Activated T-cell treated with anti-CD3 and anti-CD28 coated beads, Interleukin-2, amount 50 U/mL, for 72 hours (primary cell): ENCODE measurements at places on chromosomes 12 and 14. TPM values are rescaled to one million over a fixed set of nuclear protein-coding genes. Genes with fewer than 3 reads are reported as not detected.

DNA sequence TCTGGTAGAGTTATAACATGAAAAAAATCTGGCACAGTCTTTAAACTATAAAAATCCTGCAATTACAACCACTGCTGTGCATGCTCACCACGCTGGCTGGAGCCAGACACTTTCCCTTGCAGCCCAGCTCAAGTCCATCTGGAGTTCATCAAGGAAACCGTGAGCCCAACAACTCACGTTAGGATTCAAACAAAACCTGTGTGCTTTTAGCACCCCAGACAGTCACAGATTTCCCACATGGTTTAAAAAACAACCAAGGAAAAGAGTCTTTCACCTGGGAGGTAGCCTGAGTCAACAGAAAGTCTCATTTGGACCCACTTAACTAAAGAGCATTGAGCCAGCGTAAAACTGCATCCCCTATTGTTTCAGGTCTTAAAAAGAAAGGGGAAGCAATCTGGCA is 4.7 kb downstream of the LRIG3 start:
- DNase-seq = no peak

Gene PAH
- 0.25 TPM for total RNA-seq

GRCh38 chr12:116066381-116067230 is 210.9 kb downstream of the MED13L start:
- peak; percentile 54 for DNase-seq

Gene PLBD1
- total RNA-seq = not detected

DNA sequence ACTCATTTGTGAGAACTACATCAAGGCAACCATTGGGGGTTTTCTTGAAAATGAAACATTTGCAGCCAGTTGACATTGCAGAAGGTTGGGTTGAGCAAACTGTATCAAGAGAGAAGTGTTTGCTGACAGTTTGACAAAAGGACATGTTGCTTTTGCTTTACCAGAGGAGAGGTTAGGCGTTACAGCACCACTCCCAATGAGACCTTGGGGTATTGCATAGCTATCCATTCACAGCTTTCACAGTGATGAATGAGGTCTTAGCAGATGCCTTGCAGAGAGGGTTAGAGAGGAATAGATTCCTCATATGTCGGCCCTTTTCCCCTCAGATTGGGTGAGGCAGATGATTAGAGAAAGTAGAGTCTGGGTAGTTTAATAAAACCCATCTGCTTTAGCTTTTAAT is 988.9 kb upstream of the FLRT2 start:
- no peak for DNase-seq

DNA sequence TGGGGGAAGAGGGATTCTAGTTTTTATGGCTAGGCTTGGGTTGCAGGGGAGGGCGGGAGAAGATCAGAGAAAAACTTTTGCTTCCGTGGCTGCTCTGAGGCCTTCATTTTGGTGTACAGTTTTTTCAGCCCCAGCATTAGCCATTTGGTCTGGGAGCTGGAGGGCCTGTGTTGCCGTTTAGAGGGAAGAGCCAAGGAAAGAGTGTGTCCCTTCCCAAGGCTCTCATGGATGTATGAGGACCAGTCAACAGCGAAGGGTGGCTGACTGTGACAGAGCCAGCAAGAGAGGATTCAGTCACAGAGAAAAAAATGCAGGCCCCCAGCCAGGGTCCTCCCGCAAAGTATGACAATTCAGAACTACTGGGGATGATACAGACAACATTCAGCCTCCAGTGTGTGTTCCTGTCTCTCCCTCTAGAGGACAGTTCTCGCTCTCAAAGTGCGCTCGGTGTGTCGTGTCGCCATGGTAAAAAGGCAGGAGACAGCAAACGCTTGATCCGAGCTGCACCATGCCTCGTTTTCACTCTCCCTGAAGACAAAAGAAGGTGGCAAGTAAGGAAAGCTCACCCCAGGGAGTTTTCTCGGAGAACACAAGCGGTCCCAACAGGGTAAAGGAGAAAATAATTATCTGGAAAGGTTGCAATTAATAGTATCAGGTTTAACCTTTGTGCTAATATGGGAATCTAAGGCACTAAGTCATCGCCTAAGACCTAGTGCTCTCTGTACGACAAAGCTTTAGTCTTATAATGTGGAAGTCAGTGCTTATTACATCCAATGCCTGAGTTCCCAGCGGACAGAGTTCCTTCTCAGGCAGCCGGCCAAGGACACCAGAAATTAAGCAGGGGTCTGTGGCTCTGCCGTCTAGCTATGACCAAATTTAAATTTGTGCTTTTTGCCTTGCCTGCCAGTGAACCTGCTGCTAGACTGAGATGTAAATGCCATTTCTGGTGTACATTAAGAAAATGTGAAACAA is 157.3 kb upstream of the PLXNC1 start:
- no peak for DNase-seq

- DNase-seq = no peak
These were observed 1.1 kb downstream of the PDE3A start for GRCh38 chr12:20369305-20370013.

DNA sequence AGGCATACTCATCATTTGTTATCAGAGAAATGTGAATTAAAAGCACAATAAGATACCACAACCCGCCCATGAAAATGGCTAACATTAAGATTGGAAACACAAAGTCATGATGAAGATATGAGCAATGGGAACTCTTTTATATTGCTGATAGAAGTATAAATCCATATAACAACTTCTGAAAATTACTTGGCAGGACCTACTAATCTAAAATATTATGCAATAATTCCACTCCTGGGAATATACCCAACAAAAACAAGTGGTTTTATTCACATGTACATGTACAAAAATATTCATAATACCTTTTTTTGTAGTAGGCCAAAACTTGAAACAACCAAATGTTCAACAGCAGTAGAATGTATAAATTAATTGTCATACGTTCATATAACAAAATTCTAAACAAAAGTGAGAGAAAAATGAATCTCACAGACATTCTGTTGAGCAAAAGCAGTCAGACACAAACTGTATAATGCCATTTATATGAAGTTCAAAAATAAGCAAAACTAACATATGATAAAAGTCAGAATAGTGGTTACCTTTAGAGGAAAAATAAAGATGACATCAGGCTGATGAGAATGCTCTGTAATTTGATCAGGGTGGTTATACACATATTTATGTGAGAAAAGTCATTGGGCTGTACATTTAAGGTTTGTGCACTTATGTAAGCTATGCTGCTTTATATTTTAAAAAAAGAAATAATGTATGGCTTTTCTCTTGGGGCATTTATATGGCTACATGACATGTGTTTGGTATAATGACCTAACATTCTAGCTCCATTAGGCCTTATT is 309.2 kb upstream of the KITLG start:
- no peak for DNase-seq

Gene TM7SF3
- total RNA-seq = 71.0 TPM

GRCh38 chr14:26959972-26960660 is 362.3 kb upstream of the NOVA1 start:
- DNase-seq = no peak

GRCh38 chr14:52043690-52044089 is 25.2 kb downstream of the NID2 start:
- DNase-seq = peak; percentile 37

DNA sequence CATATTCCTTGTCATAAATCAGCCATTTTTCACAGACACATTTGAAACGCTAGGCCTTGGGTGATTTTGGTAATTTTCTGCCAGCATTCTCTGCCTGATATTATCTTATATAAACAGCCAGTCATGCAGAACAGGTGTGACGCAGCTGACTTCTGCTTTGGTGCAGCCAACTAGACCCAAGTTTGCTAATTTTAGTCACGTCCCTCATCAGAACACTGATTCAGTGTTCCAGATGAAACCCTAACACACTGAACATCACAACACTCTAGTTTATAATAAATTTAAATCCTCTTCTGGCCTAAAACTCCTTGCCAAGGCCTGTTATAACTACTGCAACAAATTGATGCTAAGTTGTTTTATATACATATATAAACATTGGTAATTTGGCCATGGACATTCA is 386.1 kb downstream of the SEC23A start:
- DNase-seq = no peak

Gene RTL1
- not detected for total RNA-seq

GRCh38 chr12:122399254-122399591 is 23.2 kb downstream of the CLIP1 start:
- no peak for DNase-seq

GRCh38 chr14:78010688-78011087 is 159.5 kb upstream of the NRXN3 start:
- no peak for DNase-seq

Gene KRT75
- not detected for total RNA-seq

GRCh38 chr12:43880547-43880946 is 44.7 kb downstream of the TMEM117 start:
- DNase-seq = no peak

DNA sequence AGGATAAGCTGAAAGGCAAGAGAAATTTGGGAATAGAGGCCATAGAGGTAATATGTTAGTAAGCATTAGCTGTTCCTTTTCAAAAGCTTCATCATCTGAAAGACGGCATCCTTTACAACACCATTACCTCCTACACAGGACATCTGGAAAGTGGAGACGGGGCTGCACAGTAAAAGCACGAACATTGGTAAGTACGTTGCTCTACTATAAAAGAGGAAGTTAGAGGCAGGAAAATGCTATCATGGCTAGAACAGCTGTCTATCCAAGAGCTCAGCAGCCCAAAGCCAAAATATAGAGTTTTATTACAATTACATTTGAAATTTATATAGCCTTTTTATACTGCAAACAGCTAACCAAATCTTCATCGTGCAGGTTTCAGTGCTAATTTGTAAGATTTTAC is 172.3 kb upstream of the GRIP1 start:
- DNase-seq = no peak

GRCh38 chr12:68984796-68985573 is 52.0 kb upstream of the CPM start:
- DNase-seq = no peak

DNA sequence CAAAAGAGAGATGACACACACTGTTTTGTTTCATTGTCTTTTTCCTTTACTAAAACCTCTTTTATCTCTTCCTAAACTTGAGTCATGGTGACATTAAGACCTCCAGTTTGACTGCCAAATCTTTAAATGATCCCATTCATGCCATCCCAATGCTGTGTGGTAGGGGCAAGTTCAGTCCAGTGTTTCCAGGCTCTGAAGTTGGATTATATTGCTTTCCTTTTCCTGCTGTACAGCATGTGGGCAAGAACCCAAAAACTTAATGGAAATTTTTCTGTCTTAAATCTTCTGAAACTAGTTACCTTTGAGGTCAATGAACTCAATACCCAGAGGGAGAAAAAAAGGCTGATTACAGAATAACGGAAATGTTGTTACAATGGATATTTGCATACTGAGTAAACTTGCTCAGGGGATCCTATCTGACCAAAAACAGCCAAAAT is 187.1 kb upstream of the FAR2 start:
- DNase-seq = no peak

- no peak for DNase-seq
These were observed 166.7 kb downstream of the TMTC3 start for GRCh38 chr12:88308825-88309224.

DNA sequence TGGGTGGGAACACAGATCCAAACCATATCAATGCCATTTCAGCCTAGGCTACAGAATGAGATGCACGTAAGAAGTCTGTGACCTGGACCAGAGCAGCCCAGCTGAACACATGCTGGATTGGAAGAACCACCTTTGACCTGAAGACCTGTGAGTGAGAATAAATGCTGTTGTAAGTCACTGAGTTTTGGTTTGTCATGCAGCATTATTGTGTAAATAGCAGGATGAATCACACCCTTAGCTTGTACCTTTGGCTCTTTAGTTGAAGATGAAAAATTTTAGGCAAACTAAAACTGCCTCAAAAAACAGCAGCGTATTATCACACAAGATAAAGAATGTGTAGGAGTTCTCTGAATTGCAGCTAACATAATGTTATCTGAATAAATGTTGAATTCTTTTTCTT is 199.4 kb upstream of the LRIG3 start:
- no peak for DNase-seq

DNA sequence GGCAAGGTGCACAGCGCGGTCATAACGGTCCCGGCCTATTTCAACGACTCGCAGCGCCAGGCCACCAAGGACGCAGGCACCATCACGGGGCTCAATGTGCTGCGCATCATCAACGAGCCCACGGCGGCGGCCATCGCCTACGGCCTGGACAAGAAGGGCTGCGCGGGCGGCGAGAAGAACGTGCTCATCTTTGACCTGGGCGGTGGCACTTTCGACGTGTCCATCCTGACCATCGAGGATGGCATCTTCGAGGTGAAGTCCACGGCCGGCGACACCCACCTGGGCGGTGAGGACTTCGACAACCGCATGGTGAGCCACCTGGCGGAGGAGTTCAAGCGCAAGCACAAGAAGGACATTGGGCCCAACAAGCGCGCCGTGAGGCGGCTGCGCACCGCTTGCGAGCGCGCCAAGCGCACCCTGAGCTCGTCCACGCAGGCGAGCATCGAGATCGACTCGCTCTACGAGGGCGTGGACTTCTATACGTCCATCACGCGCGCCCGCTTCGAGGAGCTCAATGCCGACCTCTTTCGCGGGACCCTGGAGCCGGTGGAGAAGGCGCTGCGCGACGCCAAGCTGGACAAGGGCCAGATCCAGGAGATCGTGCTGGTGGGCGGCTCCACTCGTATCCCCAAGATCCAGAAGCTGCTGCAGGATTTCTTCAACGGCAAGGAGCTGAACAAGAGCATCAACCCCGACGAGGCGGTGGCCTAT is 875 bp downstream of the HSPA2 start:
- DNase-seq = peak; percentile 23

DNA sequence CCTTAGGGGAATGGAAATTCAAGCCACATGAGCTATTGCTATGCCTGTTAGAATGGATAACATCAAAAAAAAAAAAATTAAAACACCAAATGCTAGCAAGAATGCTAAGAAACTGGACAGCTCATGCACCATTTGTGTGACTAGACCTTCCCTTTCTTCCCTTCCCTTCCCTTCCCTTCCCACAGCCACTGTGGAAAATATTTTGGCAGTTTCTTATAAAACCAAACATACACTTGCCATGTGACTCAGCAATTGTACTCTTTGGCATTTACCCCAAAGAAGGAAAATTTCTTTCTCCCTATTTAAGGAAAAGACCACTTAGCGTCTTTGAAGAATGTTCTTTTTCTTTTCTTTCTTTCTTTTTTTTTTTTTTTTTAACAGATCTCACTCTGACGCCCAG is 49.1 kb upstream of the FKBP4 start:
- no peak for DNase-seq

DNA sequence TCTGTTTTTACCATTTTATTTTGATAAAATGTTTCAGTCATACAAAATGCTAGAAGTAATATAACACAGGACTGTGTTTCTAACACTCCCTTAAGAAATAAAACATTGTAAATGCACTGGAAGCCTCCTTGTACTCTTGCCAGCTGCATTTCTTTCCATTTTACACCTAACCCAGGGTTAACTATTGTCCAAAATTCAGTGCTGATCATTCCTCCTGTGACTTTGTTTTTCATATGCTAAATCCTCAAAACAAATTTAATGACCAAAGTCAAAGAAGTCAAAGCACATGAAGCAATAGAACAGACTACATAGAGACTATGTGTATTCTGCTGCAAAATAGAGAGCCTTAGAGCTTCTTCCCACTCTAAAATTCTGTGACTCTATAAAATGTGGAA is 420.3 kb upstream of the PRICKLE1 start:
- no peak for DNase-seq

DNA sequence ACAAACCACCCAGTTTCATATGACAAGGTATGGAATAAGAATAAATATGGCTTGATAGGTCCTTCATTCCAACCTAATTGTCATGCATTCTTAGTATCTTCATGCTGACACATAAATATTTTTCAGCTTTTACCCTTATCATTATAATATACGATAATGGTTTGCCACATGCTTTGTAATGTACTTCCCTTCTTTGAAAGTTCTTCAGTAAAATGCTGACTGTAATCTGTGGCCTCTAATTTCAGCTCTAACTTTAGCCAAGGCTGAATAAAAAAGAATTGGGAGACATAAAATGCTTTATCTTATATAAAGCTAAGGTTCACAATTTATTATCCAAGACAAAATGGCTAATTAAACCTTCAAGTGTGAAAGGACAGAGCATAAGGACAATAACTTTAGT is 2.6 kb upstream of the MAP4K5 start:
- no peak for DNase-seq

Gene KRT6B
- not detected for total RNA-seq
